PC-9 (cell line): ENCODE measurements at places on chromosomes 2 and 18. TPM values are rescaled to one million over a fixed set of nuclear protein-coding genes. Genes with fewer than 3 reads are reported as not detected.

DNA sequence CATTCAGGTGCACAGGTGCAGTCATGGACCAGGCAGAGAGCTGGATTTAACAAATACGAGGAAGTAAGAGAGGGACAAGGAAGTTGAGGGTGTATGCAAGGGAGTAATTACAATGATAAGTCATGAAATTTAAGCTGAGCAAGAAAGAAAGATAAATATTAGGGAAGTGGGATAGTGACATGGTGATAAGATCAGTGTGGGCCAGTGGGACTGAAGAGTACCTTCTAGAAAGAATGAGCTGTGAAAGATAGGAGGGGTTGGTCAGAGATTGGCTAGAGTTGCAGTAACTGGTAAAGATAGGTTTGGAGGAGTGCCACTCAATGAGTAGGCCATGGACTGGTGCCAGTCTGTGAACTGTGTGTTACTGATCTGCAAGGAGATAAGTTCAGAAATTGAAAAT lies 200.8 kb upstream of the SIX3 start:
- no peaks in the 10 kb centered on the region; the same call in 1 of the 2 replicates for H3K36me3 ChIP-seq
- H3K27me3 ChIP-seq, result no peaks in the 10 kb centered on the region
- peaks cover 25% of the 10 kb centered on the region for H3K4me1 ChIP-seq

DNA sequence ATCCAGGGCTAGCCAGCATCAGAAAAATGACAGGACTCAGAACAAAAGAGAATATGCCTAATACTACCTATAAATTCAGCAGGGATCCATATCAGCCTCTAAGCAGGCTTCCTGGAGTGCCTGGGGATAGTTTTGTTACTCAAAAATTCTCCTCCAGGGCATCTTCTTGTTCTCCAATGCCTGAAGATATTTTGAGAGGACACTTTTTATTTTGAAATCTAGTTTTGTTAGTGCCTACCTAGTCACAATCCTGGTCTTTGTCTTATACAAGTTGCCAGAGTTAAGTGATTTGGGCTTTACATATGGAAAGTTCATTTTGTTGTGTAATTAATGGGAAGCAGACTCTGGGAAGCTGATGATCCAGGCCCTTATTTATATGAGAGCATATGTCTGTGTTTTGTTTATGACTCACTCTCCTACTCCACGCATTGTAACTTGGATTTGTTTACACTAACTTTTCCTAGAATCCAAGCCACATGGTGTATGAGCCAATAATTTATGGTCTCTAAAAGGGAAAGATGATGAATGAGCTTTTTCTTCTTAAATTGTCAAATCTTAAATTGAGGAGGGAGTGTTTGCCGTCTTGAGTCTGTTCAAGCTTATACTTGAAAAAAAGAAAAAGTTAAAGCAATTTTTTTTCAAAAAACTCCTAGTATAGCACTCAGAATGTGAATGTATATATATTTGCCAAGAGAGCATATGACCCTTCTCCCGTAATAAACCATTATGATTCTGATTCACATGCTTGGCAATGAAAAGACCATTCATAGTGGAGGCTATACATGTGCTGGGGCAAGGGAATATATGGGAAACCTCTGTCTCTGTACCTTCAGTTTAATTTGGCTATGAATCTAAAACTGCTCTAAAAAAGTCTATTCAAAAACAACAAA lies 370.3 kb downstream of the SETBP1 start:
- peaks cover 13% of the 10 kb centered on the region; the same call in 1 of the 2 replicates for H3K4me1 ChIP-seq
- H3K4me3 ChIP-seq, result no peak overlapping the region
- no peak for DNase-seq
- no peaks in the 10 kb centered on the region for H3K27me3 ChIP-seq
- H3K27ac ChIP-seq, result no peak overlapping the region

Gene TMEM87B
- total RNA-seq, result 20.1 and 24.4 TPM in 2 replicates

- H3K27me3 ChIP-seq, result no peaks in the 10 kb centered on the region
- peak overlapping the region; percentile 67 for H3K27ac ChIP-seq
- DNase-seq, result peak; percentile 61
- H3K4me3 ChIP-seq, result peak overlapping the region; percentile 13; the same call in 1 of the 2 replicates
Measured at GRCh38 chr2:437756-438393, 150.0 kb upstream of the ALKAL2 start.

Gene RFX8
- total RNA-seq, result not detected in 2 replicates

DNA sequence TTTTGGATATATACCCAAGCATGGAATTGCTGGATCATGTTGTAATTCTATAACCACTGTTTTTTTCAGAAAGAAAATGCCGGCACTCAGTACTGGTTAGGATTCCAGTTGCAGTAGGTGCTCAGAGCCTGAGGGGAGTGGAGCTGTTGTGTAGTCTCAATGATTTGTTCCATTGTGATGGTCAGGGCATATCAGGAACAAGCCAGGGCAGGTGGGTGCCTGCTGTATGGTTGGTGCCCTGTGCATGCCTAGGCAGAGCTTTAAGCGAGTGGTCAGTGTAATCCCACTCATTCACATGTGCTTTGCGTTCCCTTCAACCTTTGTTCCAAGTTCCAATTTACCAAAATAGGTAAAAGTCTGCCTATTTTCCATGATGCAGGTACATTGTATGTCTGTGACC lies 100.9 kb downstream of the FHOD3 start:
- no peak overlapping the region for H3K27ac ChIP-seq
- no peaks in the 10 kb centered on the region for H3K27me3 ChIP-seq
- no peak for DNase-seq
- peaks cover 5% of the 10 kb centered on the region; the same call in 1 of the 2 replicates for H3K4me1 ChIP-seq
- H3K4me3 ChIP-seq, result no peak overlapping the region

DNA sequence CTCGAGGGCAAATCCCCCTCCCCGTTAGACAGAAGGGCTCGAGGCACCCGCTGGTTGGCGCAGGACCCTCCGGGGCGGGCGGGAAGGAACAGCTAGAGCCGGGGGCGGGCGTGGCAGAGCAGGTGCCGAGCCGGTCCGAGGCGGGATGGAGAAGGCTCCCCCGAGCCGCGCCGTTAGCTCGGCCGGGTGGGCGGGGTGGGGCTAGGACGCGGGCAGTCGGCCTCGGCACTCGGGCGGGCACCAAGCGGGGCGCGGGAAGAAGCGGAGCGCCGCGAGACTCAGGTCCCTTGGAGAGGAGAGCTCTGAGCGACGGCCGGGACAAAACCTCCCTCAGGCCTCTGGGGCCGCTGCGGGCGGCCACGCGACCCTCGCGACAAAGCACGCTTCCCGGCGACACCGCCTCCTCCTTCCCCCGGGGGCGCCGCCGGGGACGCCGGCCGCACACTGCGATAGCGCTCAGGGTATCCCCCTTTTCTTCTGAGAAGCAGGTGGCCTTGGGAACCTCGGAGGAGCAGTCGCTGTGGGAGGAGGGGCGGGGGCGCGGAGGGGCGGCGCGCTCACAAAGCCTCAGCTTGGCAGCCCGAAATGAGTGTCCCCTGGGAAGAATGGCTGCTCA lies 721 bp downstream of the FHOD3 start:
- H3K4me1 ChIP-seq, result peaks cover 24% of the 10 kb centered on the region
- H3K4me3 ChIP-seq, result peak overlapping the region; percentile 75
- H3K27ac ChIP-seq, result no peak overlapping the region
- DNase-seq, result no peak
- H3K27me3 ChIP-seq, result no peaks in the 10 kb centered on the region

Gene RAB27B
- 9.9 and 12.7 TPM in 2 replicates for total RNA-seq

GRCh38 chr2:123453772-123454171 lies 571.3 kb upstream of the CNTNAP5 start:
- DNase-seq, result no peak
- H3K27me3 ChIP-seq, result no peaks in the 10 kb centered on the region
- no peaks in the 10 kb centered on the region for H3K36me3 ChIP-seq
- no peak overlapping the region for H3K4me3 ChIP-seq
- H3K27ac ChIP-seq, result no peak overlapping the region

- no peak overlapping the region for H3K4me3 ChIP-seq
- no peak for DNase-seq
- no peak overlapping the region for H3K27ac ChIP-seq
- no peaks in the 10 kb centered on the region for H3K4me1 ChIP-seq
- no peaks in the 10 kb centered on the region for H3K36me3 ChIP-seq
Measured at GRCh38 chr2:102209474-102209873, 22.7 kb downstream of the IL1RL2 start.

Gene RFTN2
- total RNA-seq, result not detected in 2 replicates

GRCh38 chr2:65299246-65299645 lies 71.6 kb downstream of the ACTR2 start:
- DNase-seq, result no peak
- no peak overlapping the region for H3K27ac ChIP-seq

Gene ZNF521
- total RNA-seq, result not detected in 2 replicates

GRCh38 chr2:201419057-201419635 lies 32.1 kb downstream of the TRAK2 start:
- no peaks in the 10 kb centered on the region for H3K36me3 ChIP-seq
- H3K27ac ChIP-seq, result no peak overlapping the region
- DNase-seq, result peak; percentile 18
- no peaks in the 10 kb centered on the region for H3K4me1 ChIP-seq
- H3K4me3 ChIP-seq, result no peak overlapping the region
- no peaks in the 10 kb centered on the region for H3K27me3 ChIP-seq

Gene SERPINB3
- total RNA-seq, result not detected in 2 replicates

Gene LYG1
- 0.78 and 1.5 TPM in 2 replicates for total RNA-seq

Gene CYTIP
- total RNA-seq, result not detected in 2 replicates

DNA sequence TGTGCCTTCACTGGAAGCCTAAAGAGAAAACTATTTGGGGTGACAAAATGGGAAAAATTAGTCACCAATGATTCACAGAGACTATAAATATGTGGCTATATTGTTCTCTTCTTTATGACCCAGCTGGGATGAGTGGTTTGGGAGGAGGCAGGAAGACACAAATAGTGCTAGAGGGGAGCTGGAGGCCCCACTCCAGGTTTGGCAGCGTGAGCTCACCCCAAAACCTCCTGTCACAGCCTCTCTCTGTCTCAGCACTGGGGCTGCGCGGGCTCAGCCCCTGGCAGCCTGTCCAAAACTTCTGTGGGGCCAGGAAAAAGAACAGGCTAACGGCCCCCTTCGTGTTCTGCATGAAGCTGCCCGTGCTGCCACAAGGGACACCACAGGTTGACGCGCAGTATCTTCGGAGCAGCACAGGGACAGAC lies 73.2 kb upstream of the LCLAT1 start:
- H3K27me3 ChIP-seq, result no peaks in the 10 kb centered on the region
- no peaks in the 10 kb centered on the region for H3K36me3 ChIP-seq
- DNase-seq, result peak; percentile 49

- no peak for DNase-seq
- H3K36me3 ChIP-seq, result no peaks in the 10 kb centered on the region
- H3K4me3 ChIP-seq, result no peak overlapping the region
- H3K27ac ChIP-seq, result no peak overlapping the region
- H3K4me1 ChIP-seq, result no peaks in the 10 kb centered on the region
Measured at GRCh38 chr2:59276033-59276432, 1034.9 kb upstream of the FANCL start.

DNA sequence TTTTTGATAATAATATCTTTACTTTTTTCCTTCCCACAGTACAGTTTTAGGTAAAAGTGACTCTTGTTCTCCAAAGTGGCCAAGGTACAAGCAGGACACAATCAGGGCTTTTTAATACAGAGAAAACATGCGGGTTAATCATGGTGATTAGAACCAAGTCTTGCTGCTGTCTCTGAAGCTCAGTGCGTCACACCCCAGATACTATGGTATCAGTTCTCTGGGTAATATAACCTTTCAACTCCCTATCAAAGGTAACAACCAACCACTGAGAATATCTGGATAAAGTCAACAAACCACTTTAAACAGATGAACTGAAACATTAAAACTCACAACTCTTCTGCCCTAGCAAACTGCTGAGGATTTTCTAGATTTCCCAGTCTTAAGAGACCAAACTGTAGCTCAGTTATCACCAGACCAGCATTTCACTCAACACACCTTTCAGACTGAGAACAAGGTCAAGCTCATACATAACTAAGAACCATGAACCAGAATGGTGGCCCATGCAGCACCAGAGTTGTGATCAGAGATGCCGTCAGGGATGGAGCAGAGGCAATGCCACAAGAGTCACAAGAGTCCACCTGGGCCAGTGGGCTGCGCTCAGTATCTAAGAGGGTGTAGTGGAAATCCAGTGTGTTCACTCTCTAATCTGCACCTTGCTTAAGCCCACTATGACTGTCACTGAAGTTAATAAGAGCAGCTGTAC lies 103.0 kb downstream of the UXS1 start:
- H3K27me3 ChIP-seq, result no peaks in the 10 kb centered on the region
- no peaks in the 10 kb centered on the region for H3K36me3 ChIP-seq
- DNase-seq, result no peak

Gene SCN2A
- 0.15 TPM in 1 of 2 replicates, not detected in the other for total RNA-seq

- H3K4me1 ChIP-seq, result no peaks in the 10 kb centered on the region
- no peaks in the 10 kb centered on the region for H3K36me3 ChIP-seq
- H3K27me3 ChIP-seq, result no peaks in the 10 kb centered on the region
- DNase-seq, result no peak
- no peak overlapping the region for H3K4me3 ChIP-seq
Measured at GRCh38 chr18:70455731-70456130, 166.9 kb downstream of the SOCS6 start.
